ENCODE measurements at places on chromosomes 11 and 22. TPM values are rescaled to one million over a fixed set of nuclear protein-coding genes. Genes with fewer than 3 reads are reported as not detected.

DNA sequence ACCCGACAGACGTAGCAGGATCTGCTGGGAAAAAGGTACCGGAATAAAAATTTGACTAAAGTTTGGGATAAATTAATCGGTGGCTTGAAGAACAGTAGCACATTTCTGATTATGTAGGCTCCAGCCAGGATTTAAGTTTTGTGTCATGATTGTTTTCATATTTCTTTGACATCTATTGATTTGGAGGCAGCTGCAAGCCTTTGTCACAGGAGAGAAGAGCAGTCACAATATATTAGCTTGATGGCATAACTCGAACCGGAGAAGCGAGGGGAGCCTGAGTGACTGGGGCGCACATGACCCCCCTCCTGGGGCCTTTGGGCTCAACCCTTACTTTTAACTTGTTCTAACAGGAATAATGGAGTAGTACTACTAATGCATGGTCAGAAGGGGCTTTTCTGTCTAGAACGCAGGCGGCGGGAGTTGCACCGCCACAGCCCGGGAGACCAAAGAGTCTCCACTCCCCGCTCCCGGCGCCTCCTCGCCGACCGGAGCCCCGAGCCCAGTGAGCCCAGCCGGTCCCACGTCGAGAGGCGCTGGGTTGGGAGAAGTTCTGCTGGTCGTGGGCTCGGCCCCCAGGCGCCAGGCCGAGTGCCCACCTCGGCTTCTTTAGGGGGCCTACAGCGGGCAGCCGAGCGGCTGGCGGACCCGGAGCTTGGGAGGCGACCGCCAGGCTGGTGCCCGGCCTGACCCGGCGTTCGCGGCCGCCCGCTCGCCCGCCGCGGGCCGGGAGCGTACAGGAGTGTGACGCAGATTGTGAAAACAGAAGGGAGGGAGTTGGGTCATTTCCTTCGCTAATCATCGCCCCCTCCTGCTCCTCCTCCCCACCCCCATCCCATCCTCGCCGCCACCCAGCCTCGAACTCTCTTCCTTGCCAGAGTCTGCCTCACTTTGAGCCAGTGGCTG lies 15.7 kb upstream of the PAX6 start:
- no peak overlapping the region for H3K27ac ChIP-seq
- H3K4me3 ChIP-seq = no peak overlapping the region
- H3K27me3 ChIP-seq = peaks cover 83% of the 10 kb centered on the region
- H3K36me3 ChIP-seq = no peaks in the 10 kb centered on the region
- no peak for DNase-seq

DNA sequence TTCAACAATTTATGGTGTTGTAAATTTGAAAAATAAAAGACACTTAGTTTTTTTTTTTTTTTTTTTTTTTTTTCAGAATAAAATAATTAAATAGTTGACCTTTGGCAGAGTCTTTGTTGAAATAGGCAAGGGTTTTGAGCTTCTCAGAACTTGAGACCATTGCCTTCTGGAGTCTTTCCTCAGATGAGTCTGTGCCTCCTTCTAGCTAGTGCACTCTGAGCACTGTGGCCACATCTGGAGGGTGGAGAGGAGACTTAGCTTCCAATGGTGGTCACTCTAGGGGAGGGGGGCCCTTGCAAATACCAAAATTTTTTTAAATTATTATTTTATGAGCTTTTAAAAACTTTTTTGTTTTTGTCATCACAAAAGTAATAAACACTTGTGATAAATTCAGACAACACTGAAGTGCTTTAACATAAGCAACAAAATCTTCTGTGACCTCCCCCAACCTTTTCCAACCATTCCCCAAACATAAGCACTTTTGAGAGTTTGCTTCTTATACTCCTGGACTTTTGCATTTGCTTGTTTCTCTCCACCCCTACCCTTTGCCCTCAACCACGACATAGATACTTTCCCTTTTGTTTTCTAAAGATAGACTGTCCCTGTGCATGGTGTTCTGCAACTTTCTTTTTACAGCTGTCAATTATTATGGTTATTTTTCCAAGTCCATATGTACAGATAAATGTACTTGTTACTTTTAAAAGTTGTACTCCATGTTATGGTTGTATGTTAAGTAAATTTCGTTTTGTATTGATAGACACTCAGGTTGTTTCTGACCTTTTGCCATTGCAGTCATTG lies 41.1 kb downstream of the BMAL1 start:
- H3K4me3 ChIP-seq = no peak overlapping the region
- no peak overlapping the region for H3K27ac ChIP-seq
- no peak for DNase-seq
- no peaks in the 10 kb centered on the region for H3K4me1 ChIP-seq
- H3K36me3 ChIP-seq = no peaks in the 10 kb centered on the region

- no peaks in the 10 kb centered on the region for H3K27me3 ChIP-seq
- no peaks in the 10 kb centered on the region for H3K36me3 ChIP-seq
- DNase-seq = no peak
- peaks cover 10% of the 10 kb centered on the region for H3K4me1 ChIP-seq
- H3K27ac ChIP-seq = no peak overlapping the region
These were observed 302.8 kb upstream of the NCAM1 start for GRCh38 chr11:112658431-112658878.

DNA sequence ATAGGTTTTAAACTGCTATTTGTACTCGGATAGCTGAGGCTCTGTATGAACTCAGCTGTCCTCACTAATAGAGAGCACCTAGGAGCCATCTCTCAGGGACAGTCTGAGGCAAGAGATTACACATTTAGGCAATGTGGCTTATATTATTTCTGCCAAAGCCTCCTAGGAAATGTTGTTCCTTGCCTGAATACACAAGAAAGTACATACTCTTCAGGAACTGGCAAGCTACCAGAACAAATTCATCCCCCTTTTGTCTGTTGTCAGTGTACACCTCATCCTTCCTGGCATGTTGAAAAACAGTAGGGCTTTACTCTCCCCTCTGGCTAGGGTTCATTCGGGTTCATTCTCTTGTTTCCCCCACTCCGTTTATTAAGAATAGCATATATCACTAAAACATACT lies 615.9 kb upstream of the FAT3 start:
- no peaks in the 10 kb centered on the region for H3K4me1 ChIP-seq
- no peak overlapping the region for H3K4me3 ChIP-seq
- no peak for DNase-seq
- H3K27ac ChIP-seq = no peak overlapping the region
- no peaks in the 10 kb centered on the region for H3K27me3 ChIP-seq
- no peaks in the 10 kb centered on the region for H3K36me3 ChIP-seq

- H3K4me1 ChIP-seq = peaks cover 18% of the 10 kb centered on the region
- DNase-seq = no peak
- H3K4me3 ChIP-seq = no peak overlapping the region
- H3K27ac ChIP-seq = peak overlapping the region; percentile 81
- H3K36me3 ChIP-seq = no peaks in the 10 kb centered on the region
These were observed 30.0 kb upstream of the PDE2A start for GRCh38 chr11:72704028-72704782.

DNA sequence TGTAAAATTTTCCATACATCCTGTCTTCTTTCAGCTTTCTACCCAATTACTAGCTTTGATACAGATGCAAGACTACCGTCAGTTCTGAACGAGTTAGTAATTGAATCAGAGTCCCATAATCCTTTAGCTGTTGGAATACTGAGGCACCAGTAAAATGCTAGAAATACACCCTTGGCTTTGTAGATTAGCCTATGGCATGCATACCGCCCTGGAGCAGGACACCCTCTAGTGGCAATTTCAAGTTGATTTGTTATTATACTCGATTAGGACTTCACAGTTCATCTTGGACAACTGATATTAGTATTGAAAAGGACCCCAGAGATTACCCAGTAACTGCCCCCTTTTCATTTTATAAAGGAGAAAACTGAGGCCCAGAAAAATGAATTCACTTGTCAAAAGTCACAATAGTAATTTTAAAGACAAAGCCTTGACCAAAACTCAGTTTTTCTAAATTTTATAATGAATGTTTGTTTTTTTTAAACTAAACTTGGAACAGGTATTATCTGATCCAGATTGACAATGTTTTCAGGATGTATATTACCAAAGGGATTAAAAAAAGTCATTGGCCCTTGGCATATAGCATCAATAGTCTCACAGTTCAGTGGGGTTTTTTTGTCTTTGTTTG lies 72.6 kb downstream of the HIPK3 start:
- no peak overlapping the region for H3K27ac ChIP-seq
- no peaks in the 10 kb centered on the region for H3K27me3 ChIP-seq
- no peak overlapping the region for H3K4me3 ChIP-seq
- H3K36me3 ChIP-seq = no peaks in the 10 kb centered on the region
- DNase-seq = peak; percentile 27
- no peaks in the 10 kb centered on the region for H3K4me1 ChIP-seq

DNA sequence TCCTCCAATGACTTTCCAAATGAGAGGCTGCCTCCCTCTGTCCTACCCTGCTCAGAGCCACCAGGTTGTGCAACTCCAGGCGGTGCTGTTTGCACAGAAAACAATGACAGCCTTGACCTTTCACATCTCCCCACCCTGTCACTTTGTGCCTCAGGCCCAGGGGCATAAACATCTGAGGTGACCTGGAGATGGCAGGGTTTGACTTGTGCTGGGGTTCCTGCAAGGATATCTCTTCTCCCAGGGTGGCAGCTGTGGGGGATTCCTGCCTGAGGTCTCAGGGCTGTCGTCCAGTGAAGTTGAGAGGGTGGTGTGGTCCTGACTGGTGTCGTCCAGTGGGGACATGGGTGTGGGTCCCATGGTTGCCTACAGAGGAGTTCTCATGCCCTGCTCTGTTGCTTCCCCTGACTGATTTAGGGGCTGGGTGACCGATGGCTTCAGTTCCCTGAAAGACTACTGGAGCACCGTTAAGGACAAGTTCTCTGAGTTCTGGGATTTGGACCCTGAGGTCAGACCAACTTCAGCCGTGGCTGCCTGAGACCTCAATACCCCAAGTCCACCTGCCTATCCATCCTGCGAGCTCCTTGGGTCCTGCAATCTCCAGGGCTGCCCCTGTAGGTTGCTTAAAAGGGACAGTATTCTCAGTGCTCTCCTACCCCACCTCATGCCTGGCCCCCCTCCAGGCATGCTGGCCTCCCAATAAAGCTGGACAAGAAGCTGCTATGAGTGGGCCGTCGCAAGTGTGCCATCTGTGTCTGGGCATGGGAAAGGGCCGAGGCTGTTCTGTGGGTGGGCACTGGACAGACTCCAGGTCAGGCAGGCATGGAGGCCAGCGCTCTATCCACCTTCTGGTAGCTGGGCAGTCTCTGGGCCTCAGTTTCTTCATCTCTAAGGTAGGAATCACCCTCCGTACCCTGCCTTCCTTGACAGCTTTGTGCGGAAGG lies 2.9 kb downstream of the APOC3 start:
- no peaks in the 10 kb centered on the region for H3K36me3 ChIP-seq
- peaks cover 5% of the 10 kb centered on the region for H3K4me1 ChIP-seq
- DNase-seq = no peak
- H3K27me3 ChIP-seq = no peaks in the 10 kb centered on the region

- DNase-seq = no peak
- no peak overlapping the region for H3K4me3 ChIP-seq
- no peaks in the 10 kb centered on the region for H3K4me1 ChIP-seq
- no peaks in the 10 kb centered on the region for H3K36me3 ChIP-seq
These were observed 60.1 kb upstream of the GUCY1A2 start for GRCh38 chr11:107078375-107078774.

- no peak for DNase-seq
- no peak overlapping the region for H3K27ac ChIP-seq
- no peaks in the 10 kb centered on the region for H3K36me3 ChIP-seq
- no peak overlapping the region for H3K4me3 ChIP-seq
These were observed 39.9 kb downstream of the PTPRJ start for GRCh38 chr11:48020092-48020755.

GRCh38 chr11:35011389-35011788 lies 95.0 kb downstream of the PDHX start:
- no peaks in the 10 kb centered on the region for H3K27me3 ChIP-seq
- no peaks in the 10 kb centered on the region for H3K36me3 ChIP-seq
- DNase-seq = no peak
- H3K4me3 ChIP-seq = no peak overlapping the region

MMP7 gene
- 15.3 TPM for total RNA-seq

ALX4 gene
- 0.73 TPM for total RNA-seq

TTC28 gene
- 121 TPM for total RNA-seq

TYR gene
- not detected for total RNA-seq

TRPM5 gene
- total RNA-seq = not detected

SYT8 gene
- not detected for total RNA-seq

SLC22A9 gene
- not detected for total RNA-seq

All from uterus (tissue), 4 donors.